ENCODE measurements at places on chromosomes 2 and 18.

GRCh38 chr2:23772684-23773083 lies 154.2 kb downstream of the ATAD2B start:
- DNase-seq = no peak

GRCh38 chr2:130892793-130893785 lies 56.4 kb downstream of the ARHGEF4 start:
- DNase-seq = no peak

DNA sequence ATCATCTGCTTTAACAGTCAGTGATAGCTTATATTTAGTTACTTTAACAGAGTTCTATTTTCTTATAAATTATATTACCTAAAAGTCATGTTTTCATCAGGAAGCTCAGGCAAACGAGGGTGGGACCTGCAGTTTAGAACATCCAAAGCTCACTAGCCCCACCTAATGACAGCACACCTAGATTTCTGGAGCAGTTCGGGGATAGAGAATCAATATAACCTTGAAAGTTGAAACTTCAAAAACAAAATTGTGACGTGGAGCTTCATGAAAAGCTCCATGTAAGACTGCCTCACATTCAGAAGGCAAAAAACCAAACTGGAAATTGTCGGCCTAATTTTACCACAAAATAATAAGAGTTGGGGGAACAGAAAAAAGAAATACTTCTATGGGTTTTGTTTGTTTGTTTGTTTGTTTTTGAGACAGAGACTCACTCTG lies 185.9 kb upstream of the CCDC150 start:
- DNase-seq = peak; percentile 6

DNA sequence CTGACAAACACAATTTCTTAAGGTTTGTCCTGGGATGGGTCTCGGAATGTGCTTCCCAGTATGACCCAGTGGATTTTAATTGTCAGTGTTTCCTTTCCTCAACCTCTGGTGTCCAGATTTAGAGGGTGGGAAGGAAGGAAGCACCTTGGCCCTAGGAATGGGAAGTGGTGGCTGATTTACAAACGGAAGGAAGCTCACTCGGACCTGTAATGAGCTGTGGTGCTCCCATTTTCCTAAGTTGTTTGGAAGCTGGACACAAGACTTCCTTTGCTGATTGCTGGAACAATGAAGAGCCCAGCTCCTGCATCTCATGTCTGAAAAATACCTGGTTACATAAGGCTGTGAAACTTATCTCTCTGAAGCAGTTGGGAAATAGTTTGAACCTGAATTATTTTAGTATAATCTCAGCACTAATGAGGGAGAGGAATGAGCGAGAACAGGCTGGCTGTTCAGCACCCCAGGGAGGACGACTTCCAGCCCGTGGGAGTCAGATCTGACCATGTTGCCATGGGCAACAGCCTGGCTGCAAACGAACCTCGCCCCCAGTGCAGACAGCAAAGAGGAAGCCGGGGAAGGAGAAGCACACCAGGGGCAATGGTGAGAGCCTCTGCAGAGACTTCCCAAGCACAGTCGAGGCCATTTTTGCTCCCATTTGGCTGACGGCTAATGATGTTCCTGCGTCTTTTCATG lies 74.4 kb upstream of the ASB18 start:
- DNase-seq = no peak

DNA sequence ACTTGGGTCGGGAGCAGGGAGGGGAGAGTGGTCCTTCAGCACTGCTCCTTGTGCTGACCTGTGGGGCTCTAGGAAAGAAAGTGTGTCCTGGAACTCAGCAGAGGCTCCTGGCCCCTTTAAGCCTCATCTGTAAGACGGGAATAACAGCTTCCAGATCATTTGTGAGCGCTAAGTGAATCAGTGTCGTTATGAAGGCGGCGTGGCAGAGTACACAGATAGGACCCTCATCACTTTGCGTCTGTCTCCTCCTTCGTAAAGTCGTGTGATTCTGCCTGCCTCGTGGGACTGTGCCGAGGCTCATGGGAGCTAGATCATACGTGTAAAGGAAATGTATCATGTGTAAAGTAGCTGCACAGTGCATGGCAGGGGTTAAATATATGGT lies 18.6 kb downstream of the COLEC11 start:
- DNase-seq = no peak

DNA sequence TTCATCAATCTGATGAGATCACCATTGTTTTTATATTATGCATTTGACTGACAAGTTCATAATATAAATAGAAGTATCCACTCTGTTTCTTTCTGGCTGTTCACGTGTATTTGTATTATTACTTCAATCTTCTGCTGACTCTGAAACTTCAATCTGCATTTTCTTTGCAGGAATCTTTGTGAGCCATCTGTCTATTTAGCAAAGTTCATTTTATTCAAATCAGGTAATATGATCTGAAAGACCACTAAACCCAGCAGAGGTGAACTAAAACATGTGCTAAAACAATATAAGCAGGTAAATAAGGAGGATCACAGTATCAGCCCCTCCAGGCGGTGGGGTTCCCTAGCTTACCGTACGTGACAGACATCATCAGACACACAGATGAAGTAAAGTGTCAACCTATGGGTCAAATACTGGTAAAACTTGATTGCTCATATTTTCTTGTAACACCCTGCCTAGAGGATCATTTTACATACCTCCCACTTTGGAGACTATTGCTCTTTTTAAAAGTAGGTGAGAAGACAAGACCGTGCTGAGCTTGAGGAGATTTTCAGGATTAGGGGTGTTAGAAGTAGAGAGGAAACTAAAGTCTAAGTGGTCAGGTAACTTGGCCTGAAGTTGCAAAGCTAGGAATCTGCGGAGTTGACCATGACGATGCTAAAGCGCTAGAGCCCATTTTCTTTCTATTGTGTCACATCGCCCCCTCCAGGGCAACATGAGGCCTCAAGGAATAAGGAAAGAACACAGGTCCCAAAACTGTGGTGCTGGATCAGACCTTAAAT lies 9.0 kb downstream of the DTNB start:
- DNase-seq = no peak

GRCh38 chr2:157324331-157324843 lies 1.2 kb downstream of the ERMN start:
- no peak for DNase-seq

DNA sequence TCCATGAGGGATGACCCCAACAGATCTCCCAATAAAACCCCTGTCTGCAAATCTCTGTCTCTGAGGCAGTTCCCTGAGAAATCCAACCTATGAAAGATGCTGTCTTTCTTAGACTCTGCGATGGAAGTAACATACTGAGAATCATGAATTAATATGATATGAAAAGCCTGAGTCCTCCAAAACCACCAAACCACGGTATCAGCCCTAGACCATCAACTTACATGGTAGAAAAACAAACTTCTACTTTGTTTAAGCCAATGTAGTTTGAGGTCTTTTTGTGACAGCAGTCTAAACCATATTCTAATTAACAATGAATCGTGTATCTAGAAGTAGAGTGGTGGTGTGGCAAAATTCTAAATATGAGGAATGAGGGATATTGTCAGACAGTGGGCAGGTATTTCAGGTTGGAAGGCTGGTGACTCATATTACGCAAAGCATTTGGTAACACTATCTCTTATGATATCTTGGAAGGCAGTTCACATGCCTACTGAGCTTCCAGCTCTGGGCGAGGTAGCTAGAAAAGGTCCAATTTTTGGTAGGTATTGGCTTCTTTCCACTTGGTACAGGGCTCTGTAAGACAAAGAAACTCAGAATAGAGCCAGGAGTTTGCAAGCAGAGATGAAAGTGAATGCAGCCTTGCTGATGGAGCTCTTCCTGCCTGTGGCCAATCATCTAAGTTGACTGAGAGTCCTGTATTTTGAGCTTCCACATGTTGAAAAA lies 215.8 kb downstream of the ZFP36L2 start:
- no peak for DNase-seq

- DNase-seq = no peak
Observed at GRCh38 chr2:181047829-181048228, 67.4 kb downstream of the UBE2E3 start.

DNA sequence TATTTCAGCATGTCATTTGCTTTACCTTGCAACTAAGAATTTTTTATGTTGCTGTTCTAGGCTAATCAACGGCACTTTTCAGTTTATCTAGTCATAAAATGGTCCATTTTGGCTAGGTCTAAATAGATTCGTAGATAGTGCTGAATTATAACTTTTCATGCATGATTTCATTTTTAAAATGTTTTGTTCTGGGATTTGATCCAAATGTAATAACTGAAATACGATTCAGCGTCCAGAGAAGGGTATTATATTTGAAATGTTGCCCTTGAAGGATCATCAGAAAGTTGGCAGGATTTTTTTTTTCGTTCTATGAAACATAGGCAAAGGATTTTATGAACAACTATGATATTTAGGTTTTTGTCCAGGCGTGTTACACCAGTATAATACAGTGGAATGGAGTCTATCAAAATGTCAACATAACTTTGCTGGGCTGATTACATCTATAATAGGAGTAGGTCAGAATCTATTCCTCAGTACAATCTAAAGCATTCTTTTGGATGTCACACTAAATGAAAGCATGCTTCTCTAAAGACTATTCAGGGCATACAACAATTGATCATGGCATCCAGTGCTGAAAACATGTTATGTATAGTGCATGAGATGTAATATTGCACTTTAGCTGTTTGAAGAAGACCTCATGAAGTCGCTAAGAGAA lies 24.8 kb downstream of the TTC27 start:
- no peak for DNase-seq

- DNase-seq = no peak
Observed at GRCh38 chr2:85913884-85914881, 25.4 kb upstream of the ST3GAL5 start.

GRCh38 chr2:138040616-138041015 lies 76.3 kb downstream of the HNMT start:
- no peak for DNase-seq

- DNase-seq = no peak
Observed at GRCh38 chr2:219704878-219705277, 77.4 kb downstream of the SLC4A3 start.

DNA sequence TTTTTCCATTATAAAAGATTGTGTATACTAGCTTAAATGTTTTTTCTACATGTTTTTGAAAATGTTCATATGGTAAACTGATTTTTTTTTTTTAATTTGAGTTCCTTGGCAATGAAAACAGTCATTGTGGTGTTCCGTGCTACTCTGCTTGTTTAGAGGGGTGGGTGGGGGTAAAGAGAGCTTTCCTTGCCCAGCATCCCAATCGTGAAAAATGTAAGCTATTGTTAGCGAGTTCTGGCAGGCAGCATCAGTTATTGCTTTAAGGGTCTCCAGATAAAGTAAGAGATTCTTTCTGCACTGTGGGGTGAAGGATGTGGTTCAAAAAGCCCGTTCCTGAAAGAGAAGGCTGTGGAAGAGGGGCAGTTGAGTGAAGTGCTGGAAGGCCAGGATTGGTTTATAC lies 118.4 kb downstream of the TANC1 start:
- DNase-seq = no peak

- DNase-seq = no peak
Observed at GRCh38 chr2:121768143-121768755, 12.8 kb downstream of the TSN start.

Measured in GM19239 (cell line).